SK-N-MC (cell line): ENCODE measurements at places on chromosomes 6 and 20.

DNA sequence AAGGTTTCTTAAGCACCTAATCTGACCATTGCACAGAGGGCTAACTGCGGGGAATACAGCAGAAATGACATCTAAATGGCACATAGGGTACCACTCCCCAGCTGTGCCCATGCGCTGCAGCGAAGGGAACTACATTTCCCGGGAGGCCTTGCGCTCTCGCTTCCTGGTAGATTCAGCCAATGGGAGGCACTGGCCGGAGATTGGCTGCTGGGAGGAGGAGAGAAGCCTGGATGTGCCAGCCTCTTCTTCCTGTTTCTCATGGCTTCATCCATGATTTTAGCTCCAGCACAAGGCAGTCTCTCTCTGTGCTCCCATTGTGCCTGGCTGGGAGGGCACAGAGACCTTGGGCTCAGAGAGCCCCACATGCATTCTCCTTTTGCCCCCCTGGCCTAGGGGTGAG, 101.7 kb upstream of the FOXA2 start:
- DNase-seq, result no peak

DNA sequence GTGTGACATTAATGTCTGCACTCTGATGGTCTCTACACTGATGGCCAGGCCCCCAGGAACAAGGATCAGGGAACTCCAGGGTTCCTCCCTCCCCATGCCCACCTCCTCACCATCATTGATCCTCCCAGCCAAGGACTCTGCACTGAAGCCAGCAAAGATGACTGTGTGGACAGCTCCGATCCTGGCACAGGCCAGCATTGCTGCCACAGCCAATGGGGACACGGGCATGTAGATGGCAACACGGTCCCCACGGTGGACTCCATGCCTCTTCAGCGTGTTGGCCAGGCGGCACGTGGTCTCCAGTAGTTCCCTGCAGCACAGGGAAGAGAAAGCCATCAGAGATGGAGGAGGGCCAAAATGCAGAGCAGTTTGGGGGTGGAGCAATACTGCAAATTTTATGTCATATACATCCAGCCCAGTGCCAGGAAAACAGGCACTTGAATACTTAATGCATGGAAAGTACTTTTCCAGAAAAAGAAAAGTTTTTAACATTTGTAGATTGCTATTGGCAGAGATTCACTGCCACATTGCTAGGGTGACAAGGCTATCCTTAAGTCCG, 27.2 kb downstream of the ACSS1 start:
- no peak for DNase-seq

DNA sequence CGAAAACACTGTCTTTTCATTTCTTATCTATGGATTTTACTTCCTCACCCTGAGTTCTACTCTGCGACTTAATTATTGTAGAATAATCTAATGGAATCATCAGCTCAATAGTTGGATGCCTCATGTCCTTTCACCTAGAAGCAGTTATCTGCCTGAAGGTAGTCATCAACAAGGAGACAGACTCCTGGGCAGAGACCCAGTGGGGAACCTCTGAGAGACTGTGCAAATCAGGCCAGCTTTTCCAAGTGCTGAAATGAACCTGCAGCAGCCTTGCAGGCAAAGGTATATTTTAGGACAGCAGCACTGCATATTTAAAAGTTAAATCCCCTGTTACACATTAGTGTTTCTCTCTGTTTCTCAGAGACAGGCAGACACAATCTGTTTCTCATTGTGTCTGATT, 99.7 kb upstream of the STMND1 start:
- DNase-seq, result no peak

- peak; percentile 62 for DNase-seq
Observed at GRCh38 chr6:122730775-122731386, 48.6 kb upstream of the FABP7 start.

DNA sequence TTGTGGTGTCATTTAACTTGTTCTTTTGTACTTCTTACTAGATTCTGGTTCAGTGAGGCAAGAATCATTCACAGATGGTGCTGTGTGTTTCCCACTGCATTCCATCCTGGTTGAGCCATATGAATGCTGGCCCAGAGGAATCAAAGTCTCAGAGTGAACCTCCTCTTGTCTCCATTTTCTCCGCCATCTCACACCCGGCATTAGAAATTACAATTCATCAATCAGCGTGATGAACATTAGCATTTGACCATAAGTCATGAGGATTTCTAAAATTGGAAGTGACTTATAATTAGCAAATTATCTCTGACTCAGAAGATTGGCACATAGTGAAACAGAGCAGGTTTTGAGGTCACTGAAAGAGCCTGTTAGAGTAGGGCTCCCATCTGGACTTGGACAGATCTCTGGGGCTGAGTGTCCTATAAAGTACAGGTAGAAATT, 25.2 kb downstream of the TNFAIP3 start:
- no peak for DNase-seq

- no peak for DNase-seq
Observed at GRCh38 chr6:113304116-113304515, 553.0 kb upstream of the MARCKS start.

GRCh38 chr6:28656715-28657114, 131.0 kb downstream of the GPX5 start:
- DNase-seq, result no peak

DNA sequence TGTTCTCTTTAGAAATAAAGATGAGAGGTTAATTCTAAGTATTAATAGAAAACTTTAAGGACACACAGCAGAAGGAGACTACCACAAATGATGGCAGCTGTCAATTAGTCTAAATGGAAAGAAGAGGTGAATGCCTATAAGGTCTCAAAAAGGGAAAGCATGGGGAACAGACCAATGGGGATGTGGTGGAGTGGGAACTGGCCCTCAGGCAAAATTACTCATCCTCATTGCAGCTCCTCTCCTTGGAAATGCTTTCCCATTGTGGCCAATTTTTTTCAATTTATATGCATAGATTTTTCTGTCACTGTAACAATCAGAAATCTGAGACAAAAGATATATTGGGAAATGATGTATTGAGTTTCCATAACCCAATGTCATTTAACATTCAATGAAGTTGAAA, 222.9 kb upstream of the DEFB112 start:
- no peak for DNase-seq

DNA sequence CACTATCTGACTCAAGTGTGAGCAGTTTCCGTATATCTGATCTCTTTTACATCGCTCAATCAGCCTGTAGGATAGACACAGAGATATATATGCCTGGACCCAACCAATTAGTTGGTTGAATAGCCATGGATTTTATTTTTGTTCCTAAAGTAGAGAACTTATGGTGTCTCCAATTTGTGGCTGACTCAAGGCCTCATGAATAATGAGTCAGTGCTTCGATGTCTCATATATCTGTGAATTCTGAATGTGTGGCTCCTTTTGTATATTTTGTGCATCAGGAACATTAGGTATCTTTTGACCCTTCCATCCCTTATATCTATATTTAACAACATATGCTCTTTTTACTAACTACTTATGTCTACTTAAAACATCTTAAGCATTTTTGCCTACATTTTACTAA, 64.5 kb downstream of the OR2B2 start:
- DNase-seq, result no peak

DNA sequence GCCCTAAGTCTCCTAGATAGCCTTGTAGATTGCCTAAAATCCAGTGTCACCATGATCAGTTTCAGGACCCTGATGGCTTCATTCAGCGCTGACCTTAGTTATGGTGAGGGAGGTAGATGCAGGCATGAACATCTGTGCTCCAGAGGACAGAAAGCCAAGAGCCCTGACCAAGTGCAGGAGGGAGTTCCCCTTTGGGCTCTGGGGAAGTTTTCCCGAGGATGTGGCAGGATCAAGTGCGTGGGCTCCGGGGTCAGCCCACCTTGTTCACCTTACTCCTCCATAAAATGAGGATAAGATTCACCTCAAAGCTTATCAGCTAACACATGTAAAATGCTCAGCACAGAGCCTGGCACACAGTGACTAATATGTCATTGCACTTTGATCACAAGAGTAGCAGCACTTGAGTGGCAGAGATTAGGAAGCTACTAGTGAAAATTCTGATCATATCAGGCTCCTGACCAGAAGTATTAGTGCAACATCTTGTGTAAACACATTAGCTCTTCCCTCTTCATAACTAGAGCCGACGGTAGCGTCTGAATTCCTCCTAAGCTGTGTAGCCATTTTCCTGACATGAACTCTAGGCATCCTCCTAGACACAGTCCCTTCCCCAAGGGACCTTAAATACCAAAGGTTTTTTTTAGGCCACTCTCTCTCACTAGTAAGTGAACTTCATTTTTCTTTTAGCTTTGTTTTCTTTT, 125.2 kb downstream of the SULF2 start:
- DNase-seq, result no peak

DNA sequence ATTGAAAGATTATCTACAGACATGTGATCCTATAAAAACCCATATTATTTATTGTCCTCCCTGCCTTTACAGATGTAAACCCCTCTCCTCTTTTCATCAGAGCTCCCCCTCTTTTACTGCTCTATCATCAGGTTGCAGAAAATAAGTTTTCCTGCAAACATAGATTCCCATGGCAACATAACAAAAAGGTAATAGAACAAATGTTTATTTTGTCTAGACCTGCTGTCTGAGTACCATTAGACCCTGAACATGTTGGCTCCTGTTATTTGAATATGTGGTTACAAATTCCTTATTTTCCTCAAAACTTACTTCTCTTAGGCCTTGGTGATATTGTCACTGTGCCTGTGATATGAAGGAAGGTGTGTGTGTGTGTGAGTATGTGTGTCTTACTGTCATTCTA, 11.5 kb downstream of the MAPK14 start:
- no peak for DNase-seq

- no peak for DNase-seq
Observed at GRCh38 chr20:48314925-48315592, 512.7 kb downstream of the PREX1 start.

- DNase-seq, result no peak
Observed at GRCh38 chr6:79864001-79864400, 83.4 kb downstream of the ELOVL4 start.

DNA sequence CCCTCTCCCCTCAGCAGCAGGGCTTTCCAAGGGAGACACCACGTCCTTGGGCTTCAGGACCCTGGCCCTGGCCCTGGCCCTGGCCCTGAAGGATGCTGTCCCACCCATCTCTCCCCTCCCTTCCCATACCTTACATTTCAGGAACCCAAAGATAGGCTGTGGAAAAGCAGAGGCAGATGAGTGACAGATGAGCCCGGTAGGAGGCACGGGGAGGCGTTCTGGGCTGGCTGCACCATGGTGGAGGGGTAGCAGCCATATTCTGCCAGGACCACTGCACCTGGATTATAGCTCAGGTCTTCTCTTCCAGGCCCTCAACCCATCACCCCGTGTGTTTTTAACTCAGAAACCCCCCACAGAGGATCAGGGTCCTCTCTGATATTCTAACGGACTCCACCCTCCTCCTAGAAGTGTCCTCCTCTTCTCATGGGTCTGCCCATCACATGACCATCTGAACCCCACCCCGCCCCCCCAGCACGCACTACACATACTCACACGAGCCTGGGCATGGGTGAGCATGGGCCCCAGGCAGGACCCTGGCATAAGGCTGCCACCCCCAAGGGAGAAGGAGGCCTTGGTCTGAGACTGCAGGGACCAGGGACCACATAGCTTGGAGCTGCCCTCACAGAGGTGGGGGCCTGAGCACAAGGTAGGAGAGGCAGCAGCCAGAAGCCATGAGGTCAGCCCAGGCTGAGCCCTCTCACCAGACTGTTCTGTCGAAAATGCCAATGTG, 220.8 kb upstream of the CDH4 start:
- no peak for DNase-seq

- no peak for DNase-seq
Observed at GRCh38 chr6:149313070-149313469, 4.4 kb upstream of the TAB2 start.

DNA sequence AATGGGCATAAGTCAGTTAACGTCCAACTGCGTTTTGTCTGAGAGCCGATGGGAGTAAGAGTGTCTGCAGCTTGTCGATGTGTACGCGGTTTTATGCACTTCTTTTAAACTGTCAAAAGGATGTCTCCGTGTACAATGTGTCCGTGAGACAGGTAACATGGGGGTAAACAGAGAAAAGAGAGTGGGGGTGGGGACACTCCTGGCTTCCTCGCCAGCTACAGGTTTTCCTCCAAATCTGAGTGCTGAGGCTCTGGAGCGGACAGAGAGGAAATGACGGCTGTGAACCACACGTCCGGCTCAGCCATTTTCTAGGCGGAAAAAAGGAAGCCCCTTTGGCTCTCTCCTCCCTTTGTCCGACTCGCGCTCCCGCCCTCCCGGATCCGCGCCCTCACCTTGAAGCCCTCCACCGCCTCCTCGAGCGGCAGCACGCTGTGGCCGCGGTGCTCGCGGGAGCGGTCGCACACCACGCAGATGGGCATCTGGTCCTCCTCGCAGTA, 916 bp downstream of the TRIM27 start:
- no peak for DNase-seq

DNA sequence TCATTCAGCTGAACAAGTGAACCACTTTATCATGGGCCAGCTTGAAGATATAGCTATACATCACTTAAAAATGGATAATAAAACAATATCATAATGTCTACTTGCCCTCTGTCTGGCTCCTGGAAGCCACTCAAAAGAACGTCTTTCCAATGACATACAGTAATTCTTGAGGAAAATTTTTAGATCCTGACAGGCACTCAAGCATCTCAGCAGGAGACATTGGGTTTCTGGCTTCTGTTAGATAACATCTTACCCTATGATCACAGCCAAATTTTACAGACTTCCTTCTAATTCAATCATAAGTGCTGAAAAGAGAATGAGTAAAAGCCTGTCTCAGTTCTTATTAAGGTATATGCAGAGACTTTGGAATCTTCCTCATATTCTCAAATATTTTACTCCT, 330 bp downstream of the CGA start:
- DNase-seq, result no peak

- DNase-seq, result no peak
Observed at GRCh38 chr20:53077373-53078205, 105.4 kb downstream of the TSHZ2 start.

- no peak for DNase-seq
Observed at GRCh38 chr20:13302647-13303450, 81.8 kb downstream of the ISM1 start.

- DNase-seq, result no peak
Observed at GRCh38 chr6:123888771-123889513, 85.3 kb downstream of the NKAIN2 start.

DNA sequence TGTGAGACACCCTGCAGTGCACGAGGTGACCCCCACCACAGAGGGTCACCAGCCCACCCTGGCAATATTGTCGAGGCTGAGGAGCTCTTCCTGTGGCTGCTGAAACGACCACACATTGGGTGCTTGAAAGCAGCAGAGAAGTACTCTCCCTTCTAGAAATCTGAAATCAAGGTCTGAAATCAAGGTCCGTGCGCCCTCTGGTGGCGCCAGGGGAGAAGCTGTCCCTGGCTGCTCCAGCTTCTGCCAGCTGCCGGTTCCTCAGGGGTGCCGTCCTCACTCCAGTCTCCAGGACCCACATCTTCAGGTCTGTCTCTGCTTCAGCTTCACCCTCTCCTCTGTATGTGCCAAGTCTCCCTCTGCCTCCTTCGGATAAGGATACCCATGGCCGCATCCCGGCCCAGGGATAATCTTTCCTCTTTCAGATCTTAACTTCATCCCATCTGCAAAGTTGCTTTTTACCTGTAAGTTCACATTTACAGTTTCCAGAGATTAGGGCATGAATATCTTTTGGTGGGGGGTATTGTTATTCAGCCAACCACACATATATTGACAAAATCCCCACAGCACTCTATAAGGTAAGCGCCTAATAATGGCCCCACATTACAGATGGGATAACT, 108.3 kb upstream of the PHACTR3 start:
- DNase-seq, result no peak

GRCh38 chr6:15427331-15428070, 181.6 kb downstream of the JARID2 start:
- DNase-seq, result no peak
